ENCODE measurements at places on chromosomes 6 and 20. TPM values are rescaled to one million over a fixed set of nuclear protein-coding genes. Genes with fewer than 3 reads are reported as not detected.

- DNase-seq: no peak
These were observed 362.2 kb downstream of the C6orf118 start for GRCh38 chr6:164947164-164947563.

Gene TAP1
- 18.9 TPM for total RNA-seq

- DNase-seq: no peak
These were observed 32.5 kb upstream of the ZNF184 start for GRCh38 chr6:27505209-27506027.

DNA sequence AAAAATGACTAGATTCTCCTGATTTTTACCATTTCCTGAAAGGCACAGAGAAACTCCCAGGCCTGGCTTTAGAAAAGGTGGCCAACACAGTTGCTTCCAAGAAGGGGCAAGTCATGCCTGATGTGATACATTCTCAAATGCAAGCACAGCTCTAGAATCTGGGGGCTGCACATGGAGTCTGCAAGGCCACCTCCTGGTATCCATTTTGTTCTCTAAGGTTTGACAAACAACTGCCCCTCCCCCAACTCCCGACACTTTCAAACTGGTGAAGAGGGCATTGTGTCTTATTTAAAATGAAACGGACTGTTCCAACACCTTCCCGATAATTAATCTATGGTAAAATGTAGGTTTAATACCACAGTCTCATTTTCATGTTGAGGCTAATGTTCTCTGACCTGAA, 220.2 kb upstream of the CEP162 start:
- DNase-seq: no peak

Gene C6orf132
- 0.18 TPM for total RNA-seq

Gene GRM4
- 0.39 TPM for total RNA-seq

GRCh38 chr6:120966321-120966720, 368.0 kb downstream of the TBC1D32 start:
- DNase-seq: no peak

- no peak for DNase-seq
These were observed 216.3 kb downstream of the ADGRG6 start for GRCh38 chr6:142518126-142518525.

All from psoas muscle (tissue), 8 donors.